ENCODE measurements at places on chromosomes 6 and 20. TPM values are rescaled to one million over a fixed set of nuclear protein-coding genes. Genes with fewer than 3 reads are reported as not detected.

Gene XKR7
- total RNA-seq: 0.06 TPM

Gene TAB2
- 50.1 TPM for total RNA-seq

Gene BTNL2
- total RNA-seq: not detected

Gene BPI
- 0.16 TPM for total RNA-seq

Gene TSHZ2
- total RNA-seq: 15.5 TPM

Gene MMP24
- 12.4 TPM for total RNA-seq

Measured in kidney (tissue), 22 donors.